ENCODE measurements at places on chromosomes 13 and 19.

- DNase-seq: no peak
Measured at GRCh38 chr19:35988824-35989223, 6.2 kb upstream of the SDHAF1 start.

GRCh38 chr13:85985797-85986196 is 186.6 kb upstream of the SLITRK6 start:
- DNase-seq: no peak

DNA sequence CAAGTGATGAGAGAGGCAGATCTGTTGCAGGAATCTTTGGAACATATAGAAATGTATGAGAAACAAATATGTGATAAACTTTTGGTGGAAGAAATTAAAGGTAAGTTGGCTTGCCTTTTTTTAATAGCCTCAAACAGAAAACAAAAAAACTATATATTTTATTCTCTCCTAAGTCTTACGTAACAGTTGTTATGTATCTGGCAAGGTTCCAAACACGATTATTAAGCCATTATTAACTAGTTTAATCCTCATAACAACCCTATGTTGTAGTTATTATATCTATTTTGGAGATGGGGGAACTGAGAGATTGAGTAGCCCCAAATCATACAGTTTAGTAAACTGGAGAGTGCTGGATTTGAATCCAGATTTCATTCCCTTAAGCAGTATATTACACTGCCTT is 14.7 kb downstream of the NAA16 start:
- no peak for DNase-seq

DNA sequence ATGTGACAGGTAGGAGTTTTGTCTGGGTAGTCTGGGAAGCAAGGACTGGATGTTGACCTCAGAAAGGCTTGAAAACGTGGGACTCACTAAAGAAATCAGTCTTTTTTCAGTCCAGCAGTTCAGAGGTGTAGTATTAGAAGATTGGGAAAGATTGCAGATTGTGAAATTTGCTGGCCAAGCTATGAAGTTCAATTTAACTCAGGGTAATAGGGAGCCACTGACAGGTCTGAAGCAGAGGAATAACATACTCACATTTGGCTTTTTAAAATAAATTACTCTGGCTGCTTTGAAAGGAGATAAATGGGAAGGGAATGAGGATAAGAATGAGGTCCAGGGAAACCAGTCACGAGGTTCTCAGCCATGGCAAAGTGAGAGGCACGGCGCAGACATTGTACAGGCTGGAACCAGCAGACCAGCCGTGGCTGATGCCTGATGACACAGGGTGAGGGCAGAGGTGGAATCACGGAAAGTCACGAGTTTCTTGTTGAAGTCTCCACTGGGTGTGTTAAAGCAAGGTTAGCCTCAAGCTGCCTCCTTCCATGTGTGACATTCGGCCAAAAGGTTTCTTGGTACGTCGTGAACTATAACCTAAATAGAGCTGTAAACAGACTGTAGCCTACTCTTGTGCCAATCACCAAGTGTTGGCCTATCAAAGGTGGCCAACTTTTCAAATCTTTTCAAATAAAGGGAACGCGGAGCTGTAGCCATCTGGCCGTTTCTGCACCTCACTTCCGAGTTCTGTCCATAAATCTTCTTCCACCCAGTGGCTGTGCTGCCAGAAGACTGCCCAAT is 377.6 kb downstream of the IRS2 start:
- no peak for DNase-seq

- no peak for DNase-seq
Measured at GRCh38 chr19:50827476-50827875, 3.9 kb upstream of the KLK1 start.

DNA sequence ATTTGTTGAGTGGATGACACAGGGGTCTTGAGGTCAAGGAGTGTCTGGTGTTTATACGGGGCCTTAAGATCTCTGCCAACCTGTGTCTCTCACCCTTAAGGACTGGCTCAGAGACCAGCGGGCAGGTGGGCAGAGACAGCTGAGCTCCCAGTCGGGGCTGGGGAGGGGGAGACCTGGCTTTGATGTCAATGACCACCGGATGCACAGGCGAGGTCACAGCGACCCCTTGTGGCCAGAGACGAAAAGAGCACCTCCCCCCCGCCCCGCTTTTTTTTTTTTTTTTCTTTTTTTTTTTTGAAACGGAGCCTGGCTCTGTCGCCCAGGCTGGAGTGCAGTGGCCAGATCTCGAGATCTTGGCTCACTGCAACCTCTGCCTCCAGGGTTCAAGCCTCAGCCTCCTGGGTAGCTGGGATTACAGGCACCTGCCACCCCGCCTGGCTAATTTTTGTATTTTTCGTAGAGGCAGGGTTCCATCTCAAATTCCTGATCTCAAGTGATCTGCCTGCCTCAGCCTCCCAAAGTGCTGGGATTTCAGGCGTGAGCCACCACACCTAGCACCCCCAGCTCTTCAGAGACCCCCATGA is 12.1 kb upstream of the KLK14 start:
- no peak for DNase-seq

DNA sequence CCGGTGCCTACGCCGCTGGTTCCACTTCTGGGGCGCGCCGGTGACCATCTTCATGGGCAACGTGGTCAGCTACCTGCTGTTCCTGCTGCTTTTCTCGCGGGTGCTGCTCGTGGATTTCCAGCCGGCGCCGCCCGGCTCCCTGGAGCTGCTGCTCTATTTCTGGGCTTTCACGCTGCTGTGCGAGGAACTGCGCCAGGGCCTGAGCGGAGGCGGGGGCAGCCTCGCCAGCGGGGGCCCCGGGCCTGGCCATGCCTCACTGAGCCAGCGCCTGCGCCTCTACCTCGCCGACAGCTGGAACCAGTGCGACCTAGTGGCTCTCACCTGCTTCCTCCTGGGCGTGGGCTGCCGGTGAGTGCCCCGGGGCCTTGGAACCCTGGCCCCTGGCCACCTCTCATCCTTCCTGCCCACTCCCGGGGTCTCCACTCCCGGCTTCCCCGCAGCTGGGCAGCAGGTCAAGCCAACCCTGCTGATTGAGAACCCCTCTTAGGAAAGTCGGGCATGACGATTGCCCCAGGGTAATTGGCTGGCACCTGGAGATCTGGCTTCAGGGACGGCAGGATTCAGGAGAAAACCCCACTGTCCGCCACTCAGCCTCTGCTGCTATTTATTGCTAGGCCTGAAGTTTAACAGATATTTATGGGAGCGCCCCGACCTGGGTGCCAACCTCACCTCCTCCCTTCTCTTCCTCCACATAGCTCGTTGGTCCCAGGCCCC is 39.1 kb downstream of the TRPM4 start:
- DNase-seq: no peak

GRCh38 chr13:38255600-38255999 is 94.1 kb upstream of the UFM1 start:
- DNase-seq: no peak

- DNase-seq: no peak
Measured at GRCh38 chr13:24664726-24665409, 15.3 kb upstream of the ATP12A start.

- no peak for DNase-seq
Measured at GRCh38 chr19:2394442-2395292, 32.7 kb downstream of the TIMM13 start.

DNA sequence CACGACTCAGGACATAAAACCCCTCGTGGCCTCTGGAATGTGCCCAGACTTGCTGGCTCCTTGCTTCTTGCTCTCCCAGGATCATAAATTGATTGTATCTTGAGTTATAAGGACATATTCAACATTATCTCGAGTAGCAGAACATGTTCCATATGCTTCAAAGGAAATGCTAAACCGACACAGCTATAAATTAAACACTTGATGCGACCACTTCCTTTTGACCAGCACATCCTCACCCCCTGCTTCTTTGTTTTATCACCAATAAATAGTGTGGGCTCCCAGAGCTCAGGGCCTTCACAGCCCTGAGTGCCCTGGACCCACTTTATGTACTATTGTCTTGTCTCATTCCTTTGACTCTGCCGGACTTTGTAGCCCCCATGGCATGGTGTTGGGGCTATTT is 157.0 kb upstream of the PABPC3 start:
- DNase-seq: no peak

DNA sequence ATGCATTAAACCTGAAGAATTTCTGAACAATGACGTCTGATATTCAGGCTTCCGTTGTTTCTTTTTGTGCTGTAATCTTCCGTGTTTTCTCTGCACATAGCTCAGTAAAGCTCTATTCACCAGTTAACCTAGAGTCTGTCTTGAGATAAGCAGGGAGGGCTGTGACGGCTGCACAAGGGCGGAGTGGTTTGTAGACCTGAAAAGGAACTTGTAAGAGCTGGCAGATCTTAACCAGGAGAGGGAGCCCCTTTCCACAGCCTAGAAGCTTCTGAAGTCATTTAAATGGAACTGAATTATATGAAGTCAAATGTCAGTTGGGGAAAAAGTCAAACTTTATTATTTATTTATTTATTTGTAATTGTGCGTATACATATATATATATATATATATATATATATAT is 27.5 kb downstream of the DPRX start:
- no peak for DNase-seq

DNA sequence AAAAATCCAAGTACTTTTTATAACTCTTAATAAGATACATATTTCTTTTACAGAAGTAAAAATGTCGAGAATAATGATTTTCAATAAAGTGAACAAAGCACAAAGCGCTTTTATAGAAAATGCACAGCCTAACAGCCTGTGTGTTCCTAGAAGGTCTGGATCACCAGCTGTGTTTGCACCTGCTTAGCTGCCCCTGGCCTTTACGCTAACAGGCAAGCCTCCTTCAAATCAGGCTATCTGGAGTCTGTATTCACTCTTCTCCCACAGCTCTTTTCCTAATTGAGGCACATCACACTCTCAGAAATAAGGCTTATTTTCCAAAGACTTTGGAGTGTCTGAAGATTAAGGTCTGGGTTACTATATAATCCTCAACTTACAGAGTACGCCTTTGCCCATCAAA is 183.1 kb downstream of the LHFPL6 start:
- no peak for DNase-seq

- DNase-seq: no peak
Measured at GRCh38 chr19:41407271-41407670, 9.7 kb downstream of the BCKDHA start.

GRCh38 chr19:11426656-11427055 is 7.5 kb upstream of the RGL3 start:
- DNase-seq: no peak

GRCh38 chr13:28094306-28094705 is 6.1 kb downstream of the FLT3 start:
- DNase-seq: no peak

- DNase-seq: no peak
Measured at GRCh38 chr13:55705971-55706370, 1434.7 kb upstream of the PRR20A start.

- DNase-seq: no peak
Measured at GRCh38 chr19:3112375-3113099, 18.4 kb downstream of the GNA11 start.

DNA sequence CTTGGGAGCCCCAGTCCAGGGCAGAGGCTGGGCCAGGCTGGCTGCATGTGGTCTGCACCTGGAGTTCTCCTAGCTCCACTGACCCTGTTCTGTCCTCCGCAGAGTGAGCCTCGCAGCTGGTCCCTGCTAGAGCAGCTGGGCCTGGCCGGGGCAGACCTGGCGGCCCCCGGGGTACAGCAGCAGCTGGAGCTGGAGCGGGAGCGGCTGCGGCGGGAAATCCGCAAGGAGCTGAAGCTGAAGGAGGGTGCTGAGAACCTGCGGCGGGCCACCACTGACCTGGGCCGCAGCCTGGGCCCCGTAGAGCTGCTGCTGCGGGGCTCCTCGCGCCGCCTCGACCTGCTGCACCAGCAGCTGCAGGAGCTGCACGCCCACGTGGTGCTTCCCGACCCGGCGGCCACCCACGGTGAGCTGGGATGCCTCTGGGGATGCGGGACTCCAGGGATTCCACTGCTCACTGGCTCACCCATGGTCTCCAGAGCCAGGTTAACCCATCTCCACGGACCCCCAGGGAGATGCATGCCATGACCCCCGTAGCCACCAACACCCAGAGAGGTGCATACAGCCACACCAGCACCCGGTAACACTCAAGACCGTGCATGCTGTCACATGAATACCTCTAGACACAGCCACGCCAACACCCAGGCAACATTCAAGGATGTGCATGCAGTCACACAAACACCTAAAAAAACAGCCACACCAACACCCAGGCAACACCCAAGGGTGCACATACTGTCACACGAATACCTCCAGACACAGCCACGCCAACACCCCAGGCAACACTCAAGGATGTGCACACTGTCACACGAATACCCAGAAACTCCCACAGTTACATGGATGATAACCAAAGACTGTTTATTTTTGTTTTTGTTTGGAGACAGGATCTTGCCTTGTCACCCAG is 8.2 kb downstream of the PKN1 start:
- no peak for DNase-seq

DNA sequence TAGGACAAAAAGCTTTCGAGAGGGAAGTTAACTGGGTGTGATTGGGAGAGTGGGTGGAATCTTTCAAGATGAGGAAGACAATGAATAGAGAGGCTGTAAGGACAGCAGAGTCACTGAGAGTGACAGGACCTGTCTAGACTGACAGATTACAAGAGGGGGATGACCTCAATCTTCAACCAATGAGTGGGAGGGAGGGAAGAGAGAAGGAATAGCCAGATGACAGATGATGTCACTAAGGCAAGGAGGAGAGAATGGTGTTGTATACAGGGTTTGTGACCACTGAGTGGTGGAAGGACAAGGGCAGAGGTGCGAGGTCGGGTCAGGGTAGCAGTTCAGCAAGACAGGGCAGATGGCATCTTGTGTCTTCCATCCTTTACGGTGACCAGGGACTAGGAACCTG is 5.8 kb upstream of the ILF3 start:
- no peak for DNase-seq

- DNase-seq: no peak
Measured at GRCh38 chr13:43804461-43805070, 17.8 kb upstream of the ENOX1 start.

- DNase-seq: no peak
Measured at GRCh38 chr19:29485293-29485692, 40.5 kb upstream of the VSTM2B start.

- no peak for DNase-seq
Measured at GRCh38 chr19:17376935-17377600, at the start of gene PLVAP. TSS of gene PLVAP (minus strand) at chr19:17377342. CDS start at chr19:17377288, 54 bp downstream.

DNA sequence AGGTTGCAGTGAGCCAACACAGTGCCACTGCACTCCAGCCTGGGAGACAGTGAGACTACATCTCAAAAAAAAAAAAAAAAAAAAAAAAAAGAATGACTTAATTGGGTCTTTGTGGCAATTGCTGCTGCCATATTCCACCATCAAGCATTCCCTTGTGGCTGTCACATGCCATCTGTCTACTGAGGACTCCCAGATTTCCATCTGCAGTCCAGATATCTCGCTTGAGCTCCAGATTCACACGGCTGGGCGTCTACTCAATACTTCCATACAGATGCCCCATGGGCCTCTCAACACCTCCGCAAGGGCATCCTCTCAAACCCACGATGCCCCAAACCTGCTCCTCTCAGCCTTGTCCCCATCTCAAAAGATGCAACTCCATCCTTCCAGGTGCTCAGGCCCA is 12.9 kb downstream of the TMEM143 start:
- DNase-seq: no peak

- DNase-seq: no peak
Measured at GRCh38 chr13:53863520-53863919, 834.9 kb downstream of the OLFM4 start.
